ENCODE measurements at places on chromosomes 7 and 10.

GRCh38 chr10:27072436-27073114 is 27.7 kb downstream of the ANKRD26 start:
- no peak for DNase-seq

- no peak for DNase-seq
Observed at GRCh38 chr7:25537662-25538375, 309.5 kb upstream of the NPVF start.

DNA sequence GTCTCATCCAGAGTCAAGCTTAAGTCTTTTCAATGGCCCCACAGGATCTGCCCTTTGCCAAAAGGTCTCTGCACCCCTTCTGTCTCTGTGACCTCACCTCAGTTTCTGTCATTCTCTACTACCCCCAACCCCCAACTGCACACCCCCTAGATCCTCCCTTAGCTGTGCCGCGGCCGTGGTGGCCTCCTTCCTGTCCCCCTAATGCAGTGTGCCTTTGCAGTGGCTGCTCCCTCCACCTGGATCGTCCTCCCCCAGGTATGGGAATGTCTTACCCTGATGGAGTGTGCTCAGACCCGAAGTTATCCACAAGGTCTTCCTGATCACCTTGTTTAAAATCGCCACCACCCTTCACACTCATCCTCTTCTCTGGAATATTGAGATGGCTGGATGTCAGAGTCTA is 9.6 kb downstream of the FGF8 start:
- no peak for DNase-seq

GRCh38 chr7:77991656-77992055 is 193.1 kb downstream of the PHTF2 start:
- no peak for DNase-seq

- DNase-seq = no peak
Observed at GRCh38 chr10:95876756-95877155, 31.0 kb upstream of the CC2D2B start.

DNA sequence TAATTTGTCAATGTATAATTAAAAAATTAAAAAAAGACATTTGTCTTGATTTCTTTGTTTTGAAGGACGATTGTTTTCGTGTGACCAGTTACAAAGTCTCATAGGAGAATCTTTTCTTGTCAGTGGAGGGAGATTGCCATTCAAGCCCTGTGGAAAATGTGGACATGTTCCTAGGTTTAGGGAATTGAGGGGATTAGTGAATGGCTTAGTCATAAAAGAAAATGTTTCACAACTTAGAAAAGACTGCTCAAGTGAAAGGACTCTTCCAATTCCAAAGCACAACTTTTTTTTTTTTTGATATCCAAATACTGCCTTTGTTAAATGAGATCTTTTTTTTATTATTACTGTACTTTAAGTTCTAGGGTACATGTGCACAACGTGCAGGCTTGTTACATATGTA is 140.7 kb upstream of the HABP2 start:
- no peak for DNase-seq

GRCh38 chr10:94546049-94546900 is 687 bp downstream of the HELLS start:
- DNase-seq = no peak
